ENCODE measurements at places on chromosomes 12 and 14. TPM values are rescaled to one million over a fixed set of nuclear protein-coding genes. Genes with fewer than 3 reads are reported as not detected.

DNA sequence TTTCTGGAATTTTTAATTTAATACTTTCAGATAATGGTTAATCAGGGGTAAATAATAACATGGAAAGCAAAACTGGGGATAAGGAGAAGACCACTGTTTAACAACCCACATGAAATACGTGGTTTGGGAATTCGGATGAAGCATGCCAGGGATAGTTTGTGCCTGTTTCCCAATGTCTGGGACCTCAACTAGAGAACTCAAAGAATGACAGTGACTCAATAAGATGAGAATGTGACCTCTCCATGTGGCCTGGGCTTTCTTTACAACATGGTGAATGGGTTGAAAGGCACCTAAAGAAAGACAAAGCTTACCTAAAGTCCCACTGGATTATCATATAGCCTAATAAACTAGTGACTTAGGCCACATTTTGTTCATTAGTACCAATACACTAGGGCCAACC lies 460.3 kb upstream of the LRFN5 start:
- no peak for DNase-seq

GRCh38 chr12:115761784-115762183 lies 515.7 kb downstream of the MED13L start:
- DNase-seq: no peak

GRCh38 chr12:84397846-84398245 lies 514.8 kb downstream of the SLC6A15 start:
- DNase-seq: no peak

GRCh38 chr12:69651922-69652321 lies 41.2 kb upstream of the LRRC10 start:
- DNase-seq: no peak

- DNase-seq: no peak
Observed at GRCh38 chr12:42695490-42695995, 106.0 kb upstream of the PRICKLE1 start.

DNA sequence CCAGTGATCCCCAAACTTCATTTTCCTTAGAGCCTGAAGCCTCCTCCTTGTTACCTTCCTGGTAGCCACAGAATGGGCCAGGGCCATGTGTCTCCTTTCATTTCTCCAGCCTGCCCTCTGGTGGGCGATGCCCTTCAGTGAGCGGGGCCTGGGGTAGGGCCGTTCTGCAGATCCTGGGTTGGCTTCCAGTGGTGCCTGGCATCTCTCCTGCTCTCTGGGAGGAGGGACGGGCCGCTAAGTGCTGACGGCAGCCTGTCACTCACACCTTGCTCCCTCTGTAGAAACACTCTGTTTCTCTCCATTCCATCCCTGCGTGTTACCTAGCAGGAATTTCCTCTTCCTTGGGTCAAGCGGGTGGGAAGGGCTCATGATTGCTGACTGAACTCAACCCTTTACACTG lies 232.1 kb downstream of the CACNA1C start:
- DNase-seq: peak; percentile 51

DNA sequence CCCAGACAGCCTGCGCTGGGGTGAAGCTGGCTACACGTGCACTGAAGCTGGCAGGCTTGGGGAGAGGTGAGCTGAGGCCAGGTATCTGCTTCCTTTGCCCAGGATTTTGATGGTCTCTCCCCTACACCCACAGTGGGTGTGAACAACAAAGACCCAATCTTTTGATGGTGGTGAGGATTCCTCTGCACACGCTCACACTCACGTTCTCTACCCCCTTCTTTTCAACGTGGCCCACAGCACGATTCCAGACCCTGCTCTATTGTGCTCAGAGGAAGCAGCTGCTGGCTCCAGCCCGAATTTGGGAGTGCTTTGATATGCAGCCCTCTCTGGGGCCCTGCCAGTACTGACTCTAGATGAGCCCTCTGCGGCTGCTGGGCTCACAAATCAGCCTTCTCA lies 4.9 kb downstream of the CD9 start:
- no peak for DNase-seq

GRCh38 chr14:68675233-68675577 lies 117.7 kb downstream of the ZFP36L1 start:
- no peak for DNase-seq

GRCh38 chr14:104084251-104085002 lies 1.1 kb upstream of the ASPG start:
- DNase-seq: no peak

- DNase-seq: no peak
Observed at GRCh38 chr12:24113701-24114100, 164.2 kb upstream of the SOX5 start.

GRCh38 chr12:49553512-49554088 lies 14.3 kb downstream of the MCRS1 start:
- no peak for DNase-seq

DNA sequence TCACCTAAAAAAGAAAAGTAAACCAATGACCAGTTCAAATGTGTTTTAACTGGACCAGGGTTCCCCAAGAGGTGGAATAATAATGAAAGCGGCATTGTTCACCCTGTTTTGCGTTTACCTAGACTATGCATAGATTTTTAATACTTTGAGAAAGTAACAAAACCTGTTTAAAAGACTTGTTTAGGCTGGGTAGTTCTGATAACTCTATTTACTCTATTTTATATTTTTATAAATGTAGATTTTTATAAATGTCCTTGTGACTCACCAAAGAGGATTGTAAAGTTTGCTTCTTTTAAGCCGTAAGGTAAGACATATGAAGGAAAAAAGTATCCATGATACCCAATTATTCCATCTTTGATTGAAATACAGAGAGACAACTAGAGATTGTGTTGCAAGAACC lies 288.0 kb upstream of the NPAS3 start:
- no peak for DNase-seq

GRCh38 chr14:103143506-103143905 lies 20.2 kb downstream of the TNFAIP2 start:
- no peak for DNase-seq

DNA sequence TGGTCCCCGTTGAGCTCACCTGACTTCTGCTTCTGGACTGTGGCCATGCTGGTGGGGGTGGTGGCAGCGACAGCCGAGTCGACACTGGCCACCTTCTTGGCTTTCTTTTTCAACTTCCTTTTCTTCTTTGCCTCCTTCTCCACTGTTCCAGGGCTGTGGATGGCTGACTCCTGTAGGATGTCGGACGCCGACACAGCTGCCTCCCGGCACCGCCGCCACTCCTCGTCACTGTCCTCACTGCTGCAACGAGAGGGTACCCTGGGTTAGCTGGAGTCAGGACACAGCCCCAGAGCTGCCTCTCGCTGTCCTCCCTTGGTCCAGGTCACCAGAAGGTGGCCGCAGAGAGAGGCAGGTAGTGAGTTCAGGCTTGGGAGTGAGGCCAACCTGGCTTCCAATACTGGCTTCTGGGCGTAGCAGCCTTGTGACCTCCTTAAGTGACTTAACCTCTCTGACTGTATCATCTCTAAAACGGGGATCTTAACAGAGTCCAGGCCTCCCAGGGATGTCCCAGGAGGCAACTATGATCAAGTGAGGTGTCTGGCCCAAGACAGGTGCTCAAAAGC lies 12.0 kb downstream of the C12orf43 start:
- no peak for DNase-seq

The OXA1L gene
- total RNA-seq: 52.0 TPM

The DEGS2 gene
- total RNA-seq: 5.8 TPM

The GZMB gene
- total RNA-seq: not detected

All from pancreas (tissue), 10 donors.